T follicular helper cell (primary cell): ENCODE measurements at places on chromosomes 1 and 21.
A peak's percentile ranks its signal among the peaks of the same experiment; 100 is the strongest.

GRCh38 chr1:225962440-225962975 lies 21.5 kb upstream of the LEFTY2 start:
- DNase-seq: peak; percentile 31

DNA sequence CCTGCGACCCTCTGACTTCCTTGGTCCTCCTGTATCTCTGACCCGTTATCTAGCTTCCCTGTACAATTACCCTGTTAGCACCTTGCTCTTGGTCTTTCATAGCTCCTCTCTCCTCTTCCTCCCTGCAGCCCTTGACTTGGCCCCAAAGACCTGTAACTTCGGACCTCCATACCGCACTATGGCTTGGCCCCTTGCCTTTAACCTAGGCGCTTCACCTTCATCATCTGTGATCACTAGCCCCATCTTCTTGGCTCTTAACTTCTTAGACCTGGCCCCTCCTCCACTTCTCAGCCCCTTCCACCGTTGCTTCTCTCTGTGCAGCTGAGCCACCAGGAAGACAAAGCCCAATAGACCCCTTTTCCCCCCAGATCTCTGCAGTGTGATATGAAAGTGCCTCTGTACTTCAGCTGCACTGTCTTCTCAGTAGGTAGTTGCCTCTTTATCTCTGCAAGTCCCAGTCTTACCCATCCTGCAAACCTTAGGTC lies 740 bp downstream of the ZNF691 start:
- no peak for DNase-seq

DNA sequence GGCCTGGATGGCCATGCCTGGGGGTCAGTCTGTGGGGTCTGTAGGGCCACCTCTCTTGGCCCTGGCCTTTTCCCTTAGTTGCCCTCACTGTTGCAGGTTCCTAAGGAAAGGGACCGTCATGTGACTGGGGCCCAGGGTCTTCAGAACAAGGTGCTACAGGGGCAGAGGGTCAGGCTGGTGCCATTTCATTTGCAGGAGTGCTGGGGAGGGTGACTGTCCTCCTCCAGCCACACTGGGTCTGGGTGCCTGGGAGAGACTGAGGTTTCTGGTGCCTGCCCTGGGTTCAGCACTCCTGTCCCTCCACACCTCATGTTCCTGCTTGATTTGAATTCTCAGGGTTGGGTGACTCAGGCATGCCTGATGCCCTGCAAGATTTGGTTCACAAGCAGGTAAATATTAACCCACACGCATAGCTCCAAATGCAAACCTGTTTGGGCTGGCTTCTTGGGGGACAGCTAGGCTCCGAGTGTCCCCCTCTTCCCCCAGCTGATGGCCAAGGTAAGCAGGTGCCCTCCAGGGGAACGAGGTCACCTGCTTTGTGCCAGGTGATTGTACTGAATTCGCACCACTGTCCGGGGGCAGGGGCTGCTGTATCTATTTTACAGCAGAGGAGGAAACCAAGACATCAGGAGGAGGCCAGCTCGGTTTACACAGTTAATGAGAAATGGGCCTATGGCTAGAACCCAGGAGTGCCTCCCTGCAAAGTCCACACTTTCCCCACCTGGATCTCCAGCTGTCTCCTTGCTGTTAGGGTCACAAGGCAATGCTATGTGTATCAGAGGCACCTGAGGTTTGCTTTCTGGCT lies 20.3 kb downstream of the ARHGEF10L start:
- DNase-seq: no peak

- no peak for DNase-seq
Observed at GRCh38 chr1:106680776-106681344, 375.6 kb upstream of the PRMT6 start.

GRCh38 chr1:82564333-82564732 lies 763.6 kb downstream of the ADGRL2 start:
- no peak for DNase-seq

GRCh38 chr1:231420299-231420958 lies 1.7 kb downstream of the EGLN1 start:
- no peak for DNase-seq

DNA sequence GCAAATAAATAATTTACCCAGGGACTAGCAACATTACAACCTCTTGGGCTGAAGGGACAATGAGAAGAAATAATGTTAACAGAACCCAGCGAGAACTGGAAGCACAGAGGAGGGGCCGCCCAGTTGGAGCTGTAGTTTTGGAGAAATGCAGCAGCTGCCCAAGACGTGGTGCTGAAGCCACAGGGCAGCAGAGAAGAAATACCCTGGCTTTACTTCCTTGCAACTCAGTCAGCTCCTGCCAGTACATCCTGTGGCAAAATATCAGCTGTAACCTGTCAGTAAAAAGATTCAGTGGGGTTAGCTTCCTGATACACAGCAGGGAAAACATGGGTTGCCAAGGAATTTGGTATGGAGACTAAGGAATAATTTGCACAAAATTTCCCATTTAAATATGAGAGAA lies 283.6 kb upstream of the USP25 start:
- DNase-seq: no peak

GRCh38 chr21:41589131-41589530 lies 81.2 kb upstream of the TMPRSS2 start:
- no peak for DNase-seq

DNA sequence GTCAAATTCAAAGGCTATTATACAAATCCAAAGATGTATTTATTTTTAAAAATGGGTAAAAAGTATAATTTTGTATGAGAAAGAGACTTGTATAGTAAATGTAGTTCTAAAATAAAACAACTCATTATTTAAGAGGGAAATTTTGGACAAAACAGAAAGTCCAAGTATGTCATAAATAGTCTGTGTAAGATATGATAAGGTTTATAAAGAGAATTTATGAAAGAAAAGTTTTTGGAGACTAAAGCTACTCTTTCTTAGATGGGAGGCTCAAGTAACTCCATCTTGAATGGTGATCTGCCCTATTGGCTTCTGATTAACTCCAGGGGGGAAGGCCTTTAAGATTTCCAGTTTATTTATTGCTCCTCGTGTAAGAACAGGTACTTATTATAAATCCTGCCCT lies 14.7 kb upstream of the OR2T27 start:
- no peak for DNase-seq

DNA sequence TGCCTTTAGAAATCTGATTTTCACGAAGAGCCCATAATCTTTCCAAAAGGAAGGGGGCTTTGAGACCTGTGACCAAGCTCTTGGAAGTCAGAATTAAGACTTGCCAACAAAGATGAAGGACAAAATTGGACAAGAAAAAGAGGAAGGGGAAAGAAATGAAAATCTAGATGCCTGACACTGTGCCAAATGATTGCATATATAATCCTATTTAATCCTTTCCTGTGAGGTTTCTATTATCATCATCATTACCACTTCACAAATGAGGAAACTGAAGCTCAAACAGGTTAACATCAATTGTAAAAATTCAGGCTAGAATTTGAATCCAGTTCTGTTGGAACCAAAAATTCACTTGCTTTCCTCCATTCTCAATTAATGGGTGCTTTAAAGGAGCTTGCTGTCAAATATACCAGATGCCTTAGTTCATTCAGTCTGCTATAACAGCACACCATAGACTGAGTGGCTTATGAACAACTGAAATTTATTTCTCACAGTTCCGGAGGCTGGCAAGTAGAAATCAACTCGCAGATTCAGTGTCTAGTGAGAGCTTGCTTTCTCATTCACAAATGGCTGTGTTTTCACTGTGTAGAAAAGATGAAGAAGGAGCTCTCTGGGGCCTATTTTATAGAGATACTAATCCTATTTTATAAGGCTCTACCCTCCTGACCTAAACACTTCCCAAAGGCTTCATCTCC lies 197.5 kb upstream of the ST6GALNAC5 start:
- DNase-seq: no peak

GRCh38 chr1:234114648-234115307 lies 210.3 kb downstream of the SLC35F3 start:
- no peak for DNase-seq

DNA sequence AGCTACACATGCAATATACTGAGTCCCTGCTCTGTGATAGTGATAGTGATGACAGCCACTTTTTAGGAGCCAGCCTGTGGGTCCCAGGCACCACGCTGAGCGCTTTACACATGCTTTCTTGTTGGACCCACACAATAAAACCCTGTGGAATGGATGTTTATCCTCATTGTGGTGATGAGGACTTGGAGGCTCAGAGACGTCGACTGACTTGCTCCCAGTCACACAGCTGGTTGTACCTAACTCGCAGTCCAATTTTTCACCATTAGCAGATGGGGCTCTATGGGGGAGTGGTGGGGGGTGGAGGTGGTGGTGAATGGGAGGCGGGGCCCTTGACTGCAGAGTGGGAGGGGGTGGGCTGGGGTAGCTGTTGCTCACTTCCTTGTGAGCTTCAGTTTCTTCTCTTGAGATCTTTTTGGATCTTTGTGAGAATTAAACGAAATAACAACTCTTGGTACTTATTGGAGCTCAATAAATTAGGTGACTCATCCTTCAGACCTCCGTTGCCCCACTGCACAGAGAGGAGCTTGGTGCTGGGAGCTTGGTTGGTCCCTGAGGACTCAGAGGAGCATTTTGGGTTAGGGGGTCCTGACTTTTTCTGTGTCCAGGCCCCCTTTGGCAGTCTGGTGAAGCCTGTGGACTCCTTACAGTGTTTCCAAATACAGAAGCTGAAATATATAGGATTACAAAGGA lies 61.8 kb upstream of the CD1D start:
- DNase-seq: no peak

- no peak for DNase-seq
Observed at GRCh38 chr1:17465228-17465627, 25.8 kb upstream of the RCC2 start.
